ENCODE measurements at places on chromosomes 1 and 21.

- DNase-seq: no peak
Measured at GRCh38 chr1:1672181-1672965, 13.6 kb upstream of the CDK11B start.

DNA sequence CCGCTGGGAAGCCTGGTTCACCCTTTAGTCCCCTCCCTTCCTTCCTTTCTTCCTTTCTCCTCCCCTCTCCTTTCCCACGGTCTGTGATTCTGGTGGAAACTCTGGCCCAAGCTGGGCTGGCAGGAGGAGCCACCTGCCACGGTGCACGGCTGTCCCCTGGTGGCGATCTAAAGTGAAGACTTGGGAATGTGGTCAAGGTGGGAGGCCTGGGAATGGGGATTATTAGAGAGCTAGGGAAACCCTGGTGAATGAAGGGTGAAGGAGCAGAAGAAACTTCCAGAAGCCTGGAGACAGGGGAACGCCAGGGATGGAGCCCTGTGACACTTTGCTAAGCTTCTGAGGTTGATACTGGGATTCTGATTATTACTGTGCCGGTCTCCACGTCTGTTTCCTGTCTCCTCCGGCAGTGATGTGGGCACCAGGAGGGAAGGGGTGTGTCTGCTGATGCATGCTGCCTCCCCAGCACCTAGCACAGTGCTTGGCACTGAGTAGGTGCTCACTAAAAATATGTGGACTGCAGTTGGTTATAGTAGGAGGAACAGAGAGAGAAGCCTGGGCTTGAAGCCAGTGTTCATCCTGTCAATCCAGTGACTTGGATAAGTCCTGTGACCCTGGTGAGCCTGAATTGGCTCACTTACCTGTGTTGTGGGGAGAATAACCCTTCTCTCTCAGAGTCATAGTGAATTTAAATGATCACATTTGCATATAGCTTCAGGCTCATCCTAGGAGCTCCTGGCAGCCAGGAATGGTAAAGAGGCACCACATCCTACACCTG, 71.2 kb upstream of the NBPF3 start:
- DNase-seq: peak; percentile 75

DNA sequence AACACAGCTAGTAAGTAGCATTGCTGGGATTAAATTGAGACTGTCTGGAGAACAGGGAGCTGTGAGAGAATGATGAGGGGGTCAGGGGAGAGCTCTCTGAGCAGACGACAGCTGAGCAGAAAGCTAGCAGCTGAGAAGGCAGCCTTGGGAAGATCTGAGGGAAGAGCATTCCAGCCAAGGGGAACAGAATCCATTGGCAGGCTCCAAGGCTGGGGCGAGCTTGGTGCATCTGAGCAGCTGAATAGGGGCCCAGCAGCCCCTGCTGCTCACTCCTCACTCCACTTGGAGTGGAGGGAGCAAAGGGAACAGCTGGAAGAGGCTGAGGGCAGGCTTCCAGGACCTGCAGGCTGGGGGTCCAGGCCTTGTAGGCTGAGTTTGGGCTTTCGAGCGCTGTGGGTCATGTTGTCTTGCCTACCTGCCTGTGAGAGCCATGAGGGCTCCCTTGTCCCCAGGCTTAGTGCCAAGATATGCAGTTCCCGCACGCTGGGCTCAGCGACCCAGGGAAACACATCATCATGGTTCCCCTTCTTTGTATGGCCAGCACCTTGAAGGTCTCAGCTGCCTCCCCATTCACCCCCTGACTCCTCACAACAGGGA, 10.5 kb downstream of the ACOT11 start:
- DNase-seq: no peak

- no peak for DNase-seq
Measured at GRCh38 chr1:20551161-20551560, 1.2 kb upstream of the FAM43B start.

DNA sequence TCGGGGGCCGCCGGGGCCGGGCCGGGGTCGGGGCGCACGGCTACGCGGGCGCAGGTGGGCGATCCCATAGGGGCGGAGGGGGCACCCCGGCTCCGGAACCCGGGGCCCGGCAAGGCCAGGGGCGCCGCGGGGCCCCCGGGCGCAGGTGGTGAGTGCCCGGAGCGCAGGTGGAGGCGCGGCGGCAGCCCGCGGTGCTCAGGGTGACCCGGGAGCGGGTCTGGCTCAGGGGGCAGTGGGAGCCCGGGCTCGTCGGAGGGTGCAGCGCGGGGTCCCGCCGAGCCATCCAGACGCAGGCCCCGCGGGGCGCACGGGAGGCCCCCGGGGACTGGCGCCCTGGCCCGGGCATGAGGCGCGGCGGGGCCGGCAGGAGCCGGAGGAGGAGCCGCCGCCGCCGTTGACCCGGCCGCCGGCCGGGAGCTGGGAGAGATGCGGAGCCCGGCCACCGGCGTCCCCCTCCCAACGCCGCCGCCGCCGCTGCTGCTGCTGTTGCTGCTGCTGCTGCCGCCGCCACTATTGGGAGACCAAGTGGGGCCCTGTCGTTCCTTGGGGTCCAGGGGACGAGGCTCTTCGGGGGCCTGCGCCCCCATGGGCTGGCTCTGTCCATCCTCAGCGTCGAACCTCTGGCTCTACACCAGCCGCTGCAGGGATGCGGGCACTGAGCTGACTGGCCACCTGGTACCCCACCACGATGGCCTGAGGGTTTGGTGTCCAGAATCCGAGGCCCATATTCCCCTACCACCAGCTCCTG, 489 bp downstream of the CELSR2 start:
- no peak for DNase-seq
